ENCODE measurements at places on chromosomes 12 and 14.

- DNase-seq: no peak
These were observed 32.7 kb upstream of the RIN3 start for GRCh38 chr14:92480856-92481255.

- no peak for DNase-seq
These were observed 2.6 kb downstream of the GXYLT1 start for GRCh38 chr12:42141981-42142606.

DNA sequence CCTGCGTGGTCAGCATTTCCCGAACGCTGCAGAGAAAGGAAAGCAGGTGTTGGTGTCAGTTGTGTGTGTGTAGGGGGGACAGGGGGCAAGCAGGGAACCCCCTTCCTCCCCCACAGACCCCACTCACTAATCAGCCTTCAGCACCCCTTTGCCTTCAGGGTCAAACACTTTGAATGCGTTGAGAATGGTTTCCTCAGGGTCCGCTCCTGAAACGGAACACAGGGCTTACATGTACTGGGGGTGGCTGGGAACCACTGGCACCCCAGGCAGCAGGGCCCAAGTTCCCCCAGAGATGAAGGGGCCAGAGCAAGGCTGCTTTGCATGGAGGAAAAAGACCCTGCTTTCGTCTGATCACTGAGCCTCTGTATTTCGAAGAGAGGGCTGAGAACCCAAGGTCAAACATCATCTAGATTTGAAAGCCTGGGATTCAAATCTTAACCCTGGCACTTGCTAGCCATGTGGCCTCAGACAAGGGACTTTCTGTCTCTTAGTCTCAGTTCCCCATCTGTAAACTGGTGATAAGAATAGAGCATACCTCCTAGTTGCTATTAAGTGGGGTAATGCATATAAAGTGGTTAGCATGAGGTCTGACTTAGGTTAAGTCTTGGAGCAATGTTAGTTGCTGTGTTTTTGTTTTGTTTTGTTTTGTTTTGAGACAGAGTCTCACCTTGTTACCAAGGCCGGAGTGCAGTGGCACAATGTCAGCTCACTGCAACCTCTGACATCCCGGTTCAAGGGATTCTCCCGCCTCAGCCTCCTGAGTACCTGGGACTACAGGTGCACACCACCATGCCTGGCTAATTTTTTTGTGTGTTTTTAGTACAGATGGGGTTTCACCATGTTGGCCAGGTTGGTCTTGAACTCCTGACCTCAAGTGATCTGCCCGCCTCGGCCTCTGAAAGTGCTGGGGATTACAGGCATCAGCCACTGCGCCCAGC, 7.0 kb downstream of the MYL2 start:
- DNase-seq: no peak

DNA sequence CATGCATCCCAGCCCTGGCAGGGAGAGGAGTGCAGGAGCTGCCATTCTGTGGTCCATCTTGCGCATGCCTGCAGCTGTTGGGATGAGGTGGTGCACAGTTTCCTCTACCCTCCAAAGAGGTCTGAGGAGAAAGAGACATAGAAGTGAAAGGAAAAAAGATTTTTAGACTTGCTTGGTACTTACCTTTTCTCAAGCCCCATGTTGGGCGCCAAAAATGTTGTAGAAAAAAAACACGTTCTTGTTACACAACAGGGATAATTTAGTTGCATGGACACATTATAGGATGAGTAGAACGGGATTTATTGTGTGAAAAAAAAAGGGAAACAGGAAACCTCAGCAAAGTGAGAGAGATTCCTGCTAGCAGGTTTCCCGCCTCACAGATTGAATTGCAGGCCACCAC, 244.4 kb upstream of the GARIN2 start:
- DNase-seq: no peak

DNA sequence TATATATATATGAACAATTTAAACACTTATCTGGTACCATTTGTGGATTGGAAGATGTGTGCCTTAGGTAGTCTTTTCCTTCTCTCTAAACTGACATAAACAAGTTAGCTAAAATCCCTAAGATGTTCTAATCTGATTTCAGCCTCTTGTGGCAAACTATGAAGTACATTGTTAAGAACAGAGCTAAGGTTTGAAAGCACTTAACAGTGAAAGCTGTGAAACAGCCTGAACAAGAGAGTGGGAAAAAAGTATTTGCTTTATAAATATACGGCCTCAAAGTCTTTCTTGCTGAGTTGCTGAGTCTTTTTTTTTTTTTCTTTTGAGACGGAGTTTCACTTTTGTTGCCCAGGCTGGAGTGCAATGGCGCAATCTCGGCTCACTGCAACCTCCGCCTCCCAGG, 53.7 kb upstream of the PELI2 start:
- DNase-seq: no peak

DNA sequence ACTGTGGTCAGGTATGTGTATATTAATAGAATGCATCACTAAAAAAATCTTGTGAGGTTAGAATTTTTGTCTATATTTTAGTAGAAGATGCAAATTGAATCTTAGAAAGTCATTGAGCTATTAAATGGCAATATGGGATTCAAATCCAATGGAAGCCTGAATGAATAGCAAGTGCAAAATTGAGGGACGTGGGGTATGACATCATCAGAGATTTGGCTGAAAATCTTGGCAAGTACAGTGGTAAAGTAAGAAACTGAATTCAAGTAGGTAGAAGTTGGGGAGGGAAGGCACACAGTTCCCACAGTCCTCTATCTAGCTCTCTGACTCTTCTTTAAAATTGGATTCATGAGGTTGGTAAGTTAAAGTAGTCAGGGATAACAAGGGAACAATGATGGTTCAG, 97.4 kb upstream of the SSTR1 start:
- no peak for DNase-seq

- DNase-seq: no peak
These were observed 785 bp upstream of the ACTN1 start for GRCh38 chr14:68979722-68980451.

DNA sequence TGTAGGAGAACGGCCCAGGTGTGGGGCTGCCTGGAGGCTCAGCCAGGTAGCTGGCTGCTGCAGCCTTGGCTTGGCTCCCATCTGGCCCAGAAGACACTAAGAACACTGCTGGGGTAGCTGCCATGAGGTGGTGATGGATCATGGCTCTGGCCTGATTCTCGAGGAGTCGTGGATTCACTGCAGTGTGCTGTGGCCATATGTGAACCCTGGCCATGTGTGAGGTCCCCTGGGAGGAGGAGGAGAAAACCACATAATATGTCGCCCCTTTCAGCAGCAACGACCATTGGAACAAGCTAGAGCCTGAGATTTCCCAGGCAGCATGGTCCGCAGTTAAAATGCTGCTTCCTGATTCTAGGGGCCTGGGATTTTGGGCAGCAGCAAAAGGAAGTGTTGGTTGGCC, 4.0 kb upstream of the PRMT8 start:
- DNase-seq: no peak
